Mucosa of descending colon (tissue), 3 donors: ENCODE measurements at places on chromosomes 3 and 15. TPM values are rescaled to one million over a fixed set of nuclear protein-coding genes. Genes with fewer than 3 reads are reported as not detected.

NR1I2 gene
- 62.9 TPM for total RNA-seq

ADPRH gene
- 0.93 TPM for total RNA-seq

RASA2 gene
- total RNA-seq = 15.5 TPM

IDH2 gene
- 84.8 TPM for total RNA-seq

SEMA3G gene
- 10.2 TPM for total RNA-seq

ADAMTS7 gene
- 1.3 TPM for total RNA-seq

RTP3 gene
- total RNA-seq = not detected

SHF gene
- total RNA-seq = 14.9 TPM

TKT gene
- total RNA-seq = 226 TPM

LZTFL1 gene
- 16.4 TPM for total RNA-seq

KNL1 gene
- total RNA-seq = 1.6 TPM

IGSF11 gene
- 5.9 TPM for total RNA-seq

PLSCR2 gene
- 2.8 TPM for total RNA-seq

TERC gene
- 2.3 TPM for total RNA-seq

GNAT1 gene
- not detected for total RNA-seq

DNA sequence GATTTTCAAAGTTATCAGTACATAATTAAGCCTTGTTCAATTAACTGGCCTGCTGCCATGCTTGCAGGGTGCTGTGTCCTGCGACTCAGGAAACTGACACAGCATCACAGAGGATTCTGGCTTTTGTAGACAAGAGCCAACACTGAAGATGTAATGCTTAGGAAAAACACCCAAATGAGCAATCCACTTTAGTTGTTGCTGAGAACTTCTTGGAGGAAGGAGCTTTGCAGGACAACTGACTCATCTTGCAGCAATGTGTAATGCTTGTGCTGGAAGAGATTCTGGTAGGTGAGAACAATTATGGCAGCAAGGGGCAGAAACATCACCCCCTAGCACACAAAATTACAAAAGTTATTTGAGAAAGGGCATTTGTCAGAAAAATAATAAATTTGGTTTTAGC is 67.6 kb downstream of the NLGN1 start:
- no peak for DNase-seq

- no peak for DNase-seq
Observed at GRCh38 chr3:37499864-37500263, 325.5 kb upstream of the LRRFIP2 start.

- DNase-seq = no peak
Observed at GRCh38 chr3:149898771-149899170, 71.9 kb downstream of the PFN2 start.

- no peak for DNase-seq
Observed at GRCh38 chr3:148612278-148612677, 85.4 kb upstream of the AGTR1 start.

GRCh38 chr3:31289584-31289983 is 243.1 kb upstream of the STT3B start:
- DNase-seq = no peak

DNA sequence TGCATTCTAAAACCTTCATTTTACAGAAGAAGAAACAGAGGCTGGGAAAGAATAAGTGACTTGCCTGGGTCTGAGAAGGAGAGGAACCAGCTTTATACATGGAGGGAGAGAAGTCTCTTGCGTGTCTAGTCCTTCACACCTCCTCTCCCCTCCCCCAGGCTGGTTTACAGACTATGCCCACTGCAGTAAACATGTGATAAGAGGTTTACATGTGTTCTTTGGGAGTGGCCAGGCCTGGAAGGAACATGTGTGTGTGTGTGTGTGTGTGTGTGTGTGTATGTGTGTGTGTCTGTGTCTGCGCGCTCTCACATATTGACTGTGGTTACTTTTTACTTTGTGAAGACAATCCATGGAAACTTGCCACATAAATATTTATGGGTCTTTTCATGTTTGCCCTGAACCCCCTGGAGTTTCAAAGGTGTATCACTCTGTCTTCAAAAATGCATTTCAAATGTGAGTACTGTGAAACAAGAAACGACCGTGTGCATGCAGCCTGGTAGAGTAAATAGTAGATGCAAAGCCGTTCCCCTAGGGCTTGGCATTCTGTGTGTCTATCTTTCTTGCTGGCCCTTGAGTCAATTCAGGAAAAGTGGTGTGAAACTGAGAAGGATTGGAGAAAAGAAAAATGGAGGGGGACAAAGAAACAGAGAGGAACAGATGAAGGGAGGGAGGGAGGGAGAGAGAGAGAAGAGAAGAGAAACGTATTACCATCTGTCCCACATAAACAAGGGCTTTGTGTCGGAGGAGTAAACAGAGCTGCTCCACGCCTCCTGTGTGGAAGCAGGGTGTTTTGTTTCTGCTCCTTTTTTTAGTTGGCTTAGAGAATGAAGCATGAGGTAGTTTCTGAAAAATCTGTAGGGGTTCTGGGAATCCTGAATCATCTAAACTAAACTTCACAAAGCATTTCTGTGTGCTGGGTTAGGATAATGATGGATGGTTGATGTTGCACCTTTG is 51.7 kb downstream of the CLDN11 start:
- no peak for DNase-seq

DNA sequence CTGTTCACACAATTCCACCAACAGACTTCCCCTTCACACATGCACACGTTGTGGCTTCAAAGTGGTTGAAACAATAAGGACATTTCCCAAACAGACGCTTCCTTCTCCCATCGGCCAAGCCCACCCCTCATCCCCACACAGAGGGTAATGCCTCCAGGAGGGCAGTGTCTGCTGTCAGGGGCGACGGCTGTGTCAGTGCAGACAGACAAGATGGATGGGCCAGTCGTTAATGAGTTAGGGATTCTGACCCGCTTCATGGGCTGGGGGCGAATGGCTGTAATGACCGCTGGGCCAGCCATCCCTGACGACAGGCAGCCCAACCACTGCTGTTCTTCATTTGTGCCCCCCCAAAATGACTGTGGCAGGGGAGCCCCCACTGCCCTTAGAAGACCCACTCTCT is 20.2 kb upstream of the SKIC8 start:
- DNase-seq = no peak

DNA sequence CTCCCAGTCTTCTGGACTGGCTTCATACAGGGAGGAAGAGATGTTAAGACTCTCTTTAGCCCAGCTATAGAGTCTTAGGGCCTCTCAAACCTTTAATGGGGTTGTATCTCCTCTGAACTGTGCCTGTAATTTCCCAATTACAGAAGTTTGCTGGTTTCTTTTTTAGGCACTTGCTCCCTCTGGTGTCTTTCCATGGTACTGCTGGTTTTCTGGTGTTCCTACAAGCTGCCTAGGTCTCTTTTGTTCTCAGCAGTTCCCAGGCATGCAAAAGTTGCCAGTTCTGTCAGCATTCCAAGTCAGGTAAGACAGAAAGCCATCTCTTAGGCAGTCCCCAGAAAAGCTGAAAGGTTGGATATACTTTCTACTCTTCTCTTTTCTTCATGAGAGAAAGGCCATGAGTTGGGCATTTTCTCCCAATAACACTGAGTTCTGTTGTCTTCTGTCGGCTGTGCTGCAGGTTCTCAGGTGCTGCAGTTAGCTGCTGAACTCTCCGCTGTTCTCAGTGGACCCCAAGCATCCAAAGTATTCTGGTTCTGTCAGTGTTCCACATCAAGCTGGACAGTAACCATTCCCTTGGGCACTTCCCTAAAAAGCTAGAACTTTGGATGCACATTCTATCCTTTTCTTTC is 54.4 kb upstream of the EHHADH start:
- no peak for DNase-seq

GRCh38 chr3:170463011-170463410 is 44.3 kb downstream of the CLDN11 start:
- no peak for DNase-seq

DNA sequence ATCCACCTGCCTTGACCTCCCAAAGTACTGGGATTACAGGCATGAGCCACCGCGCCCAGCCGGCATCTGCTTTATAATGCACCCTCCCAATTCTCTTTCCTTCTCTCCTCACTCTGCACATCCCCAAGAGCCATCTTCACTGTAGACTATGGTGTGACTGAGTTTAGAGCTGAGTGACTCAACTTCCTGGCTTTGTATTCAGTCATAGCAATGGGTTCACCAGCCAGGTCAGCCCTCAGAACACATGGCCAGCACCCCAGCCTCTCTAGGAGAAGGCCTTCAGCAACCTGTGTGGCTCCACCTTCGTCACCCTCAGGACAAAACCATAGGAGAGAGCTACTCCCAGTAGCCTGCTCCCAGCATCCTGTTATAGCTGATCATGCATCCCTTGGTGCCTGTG is 33.0 kb downstream of the ARID3B start:
- DNase-seq = no peak

DNA sequence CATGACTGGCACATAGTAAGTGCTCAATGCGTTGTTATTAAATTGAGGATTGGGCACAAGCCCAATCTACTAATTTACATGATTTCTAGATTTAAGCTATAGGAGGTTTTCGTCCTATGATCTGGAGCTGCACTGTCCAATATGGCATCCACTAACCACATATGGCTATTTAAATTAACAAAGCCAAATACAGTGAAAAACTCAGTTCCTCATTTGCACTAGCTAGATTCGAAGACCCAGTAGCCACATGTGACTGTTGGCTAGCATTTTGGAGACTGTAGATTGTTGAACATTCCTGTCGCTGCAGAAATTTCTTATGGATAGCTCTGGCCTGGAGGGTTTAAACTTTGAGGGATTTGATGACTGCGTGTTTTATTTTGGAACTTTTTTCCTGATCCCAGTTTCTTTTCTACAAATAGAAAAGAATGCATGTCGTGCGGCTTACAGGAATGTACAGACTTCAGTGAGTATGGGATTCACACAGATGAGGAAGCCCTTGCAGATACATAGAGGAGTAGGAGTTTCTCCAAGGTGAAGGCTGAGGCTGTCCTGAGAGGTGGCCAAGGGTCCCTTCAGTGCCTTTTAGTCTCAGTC is 82.8 kb downstream of the SLCO3A1 start:
- no peak for DNase-seq

- DNase-seq = no peak
Observed at GRCh38 chr3:135766115-135766514, 199.4 kb upstream of the PPP2R3A start.

GRCh38 chr3:58698246-58698645 is 31.7 kb upstream of the FAM3D start:
- DNase-seq = no peak

DNA sequence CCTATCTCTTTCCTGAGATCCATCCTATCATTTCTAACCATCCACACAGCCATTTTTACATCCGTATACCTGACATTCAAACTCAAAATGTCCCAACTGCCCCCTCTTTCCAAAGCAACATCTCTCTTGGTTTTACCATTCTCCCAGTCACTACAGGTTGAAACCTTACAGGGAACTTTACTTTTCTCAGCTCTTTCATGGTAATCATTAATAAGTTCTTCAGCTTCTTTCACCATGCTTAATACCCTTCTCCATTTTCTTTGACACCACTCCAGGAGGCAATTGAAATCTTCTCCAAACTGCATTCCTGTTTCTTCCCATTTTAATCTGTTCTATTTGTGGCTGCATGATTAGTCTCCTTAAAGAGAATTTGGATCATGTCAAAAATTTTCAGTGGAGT is 352.5 kb downstream of the GAP43 start:
- DNase-seq = no peak

- DNase-seq = no peak
Observed at GRCh38 chr3:106836906-106837305, 540.3 kb upstream of the CCDC54 start.

DNA sequence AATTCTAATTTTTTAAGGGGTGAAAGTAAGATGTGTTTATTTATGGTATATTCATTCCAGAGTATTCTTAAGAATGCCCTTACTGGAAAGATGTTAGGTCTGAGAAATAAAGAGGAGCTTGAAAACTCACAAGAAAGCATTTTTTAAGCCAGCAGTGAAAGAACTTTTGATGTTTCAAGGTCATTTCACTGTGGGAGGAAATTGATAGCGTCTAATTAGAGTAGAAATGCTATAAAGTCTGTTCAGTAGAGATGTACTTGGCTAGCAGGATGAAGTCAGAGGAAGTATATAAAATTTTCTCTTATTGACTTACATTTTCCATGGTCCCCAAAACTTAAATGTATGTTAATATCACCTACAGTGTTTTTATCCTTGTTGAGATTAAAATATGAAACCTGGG is 354.6 kb downstream of the CNTN6 start:
- no peak for DNase-seq

GRCh38 chr3:43418601-43419272 is 132.4 kb downstream of the SNRK start:
- DNase-seq = no peak

GRCh38 chr3:22887664-22888291 is 315.3 kb upstream of the UBE2E2 start:
- DNase-seq = no peak

- DNase-seq = no peak
Observed at GRCh38 chr3:134277066-134277660, 26.5 kb upstream of the RYK start.

DNA sequence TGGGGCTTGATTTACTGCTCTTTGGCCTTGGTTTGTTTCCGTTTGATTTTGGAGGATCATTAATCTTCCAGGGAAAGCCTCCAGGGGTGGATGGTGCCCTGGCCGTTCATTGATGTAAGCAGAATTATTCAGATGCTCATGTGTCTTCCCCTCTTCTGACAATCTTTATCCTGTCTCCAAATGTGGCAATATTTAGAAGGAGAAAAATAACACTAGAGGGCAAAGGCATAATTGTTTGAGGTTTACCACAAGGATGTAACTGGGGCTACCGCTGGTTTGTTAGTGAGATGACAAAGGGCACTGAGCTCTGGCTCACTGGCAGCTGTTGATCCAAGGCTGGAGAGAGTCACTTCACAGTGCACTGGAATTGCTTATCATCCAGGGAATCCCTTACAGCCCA is 18.2 kb upstream of the PLCL2 start:
- DNase-seq = no peak
